ENCODE measurements at places on chromosomes 6 and 20. TPM values are rescaled to one million over a fixed set of nuclear protein-coding genes. Genes with fewer than 3 reads are reported as not detected.
A peak's percentile ranks its signal among the peaks of the same experiment; 100 is the strongest.

The GTSF1L gene
- not detected for total RNA-seq

The PNLDC1 gene
- total RNA-seq: 0.37 TPM

The LHFPL5 gene
- total RNA-seq: 0.71 TPM

The ARFRP1 gene
- 53.7 TPM for total RNA-seq

The C6orf163 gene
- total RNA-seq: 1.5 TPM

The BRPF3 gene
- total RNA-seq: 20.3 TPM

The FNDC11 gene
- total RNA-seq: 5.5 TPM

The GNRH2 gene
- total RNA-seq: 0.32 TPM

The SPEF1 gene
- total RNA-seq: 0.93 TPM

The FKBP1C gene
- 1.6 TPM for total RNA-seq

The EPHA7 gene
- total RNA-seq: not detected

The TMEM217 gene
- 0.98 TPM for total RNA-seq

The BPI gene
- not detected for total RNA-seq

The SLC35D3 gene
- not detected for total RNA-seq

- DNase-seq: no peak
Measured at GRCh38 chr6:100763617-100764241, 117.4 kb downstream of the ASCC3 start.

GRCh38 chr6:137401088-137401487 is 93.1 kb downstream of the OLIG3 start:
- no peak for DNase-seq

DNA sequence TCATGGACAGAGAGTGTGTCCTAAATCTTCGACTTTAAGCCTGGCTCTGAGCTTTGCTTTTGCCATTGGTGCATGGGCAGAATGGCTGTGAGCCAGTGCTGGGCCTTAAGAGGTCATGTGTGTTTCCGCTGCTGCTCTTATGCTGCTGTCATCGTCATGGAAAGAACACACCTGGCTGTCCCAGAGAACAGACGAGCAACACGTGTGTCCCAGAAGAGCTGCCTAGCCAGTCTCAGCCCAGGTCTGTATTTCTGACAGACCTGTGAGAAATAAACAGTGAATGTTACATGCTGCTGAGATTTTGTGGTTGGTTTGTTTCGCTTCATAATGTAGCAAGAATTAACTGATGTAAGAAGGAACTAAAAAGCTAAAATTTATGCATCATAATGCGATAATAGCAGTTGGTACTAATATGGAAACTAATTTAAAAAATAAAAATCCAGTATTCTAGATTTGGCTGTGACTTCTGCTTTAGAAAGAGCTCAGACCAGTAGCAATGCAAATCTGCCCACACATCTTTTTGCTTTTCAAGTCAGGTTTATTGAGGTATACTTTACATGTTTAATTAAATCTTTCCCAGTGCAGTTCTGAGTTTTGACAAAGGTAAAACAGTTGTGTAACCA is 11.5 kb upstream of the SCP2D1 start:
- no peak for DNase-seq

- DNase-seq: peak; percentile 94
Measured at GRCh38 chr6:129490521-129491255, 219.3 kb downstream of the ARHGAP18 start.

DNA sequence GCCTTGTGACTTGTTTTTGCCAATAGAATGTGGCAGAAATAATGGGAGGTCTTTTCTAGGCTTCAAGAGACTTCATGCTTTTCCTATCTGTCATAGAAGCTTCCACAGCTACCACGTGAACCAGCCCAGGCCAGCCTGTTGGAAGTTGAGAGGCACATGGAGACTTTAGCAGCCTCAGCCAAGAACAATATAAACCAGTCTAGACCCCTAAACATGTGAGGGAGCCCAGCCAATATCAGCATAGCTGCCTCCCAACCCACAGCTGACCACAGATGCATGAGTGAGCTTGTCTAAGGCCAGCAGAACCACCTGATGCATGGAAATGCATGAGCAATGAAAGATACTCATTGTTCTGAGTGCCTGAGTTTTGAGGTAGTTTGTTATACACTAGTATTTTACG is 540.7 kb upstream of the BTBD3 start:
- no peak for DNase-seq

GRCh38 chr6:166600931-166601330 is 14.5 kb upstream of the RAMACL start:
- no peak for DNase-seq

GRCh38 chr6:163764565-163764964 is 350.0 kb downstream of the QKI start:
- DNase-seq: no peak

- DNase-seq: no peak
Measured at GRCh38 chr20:39458452-39458851, 496.3 kb downstream of the DHX35 start.

DNA sequence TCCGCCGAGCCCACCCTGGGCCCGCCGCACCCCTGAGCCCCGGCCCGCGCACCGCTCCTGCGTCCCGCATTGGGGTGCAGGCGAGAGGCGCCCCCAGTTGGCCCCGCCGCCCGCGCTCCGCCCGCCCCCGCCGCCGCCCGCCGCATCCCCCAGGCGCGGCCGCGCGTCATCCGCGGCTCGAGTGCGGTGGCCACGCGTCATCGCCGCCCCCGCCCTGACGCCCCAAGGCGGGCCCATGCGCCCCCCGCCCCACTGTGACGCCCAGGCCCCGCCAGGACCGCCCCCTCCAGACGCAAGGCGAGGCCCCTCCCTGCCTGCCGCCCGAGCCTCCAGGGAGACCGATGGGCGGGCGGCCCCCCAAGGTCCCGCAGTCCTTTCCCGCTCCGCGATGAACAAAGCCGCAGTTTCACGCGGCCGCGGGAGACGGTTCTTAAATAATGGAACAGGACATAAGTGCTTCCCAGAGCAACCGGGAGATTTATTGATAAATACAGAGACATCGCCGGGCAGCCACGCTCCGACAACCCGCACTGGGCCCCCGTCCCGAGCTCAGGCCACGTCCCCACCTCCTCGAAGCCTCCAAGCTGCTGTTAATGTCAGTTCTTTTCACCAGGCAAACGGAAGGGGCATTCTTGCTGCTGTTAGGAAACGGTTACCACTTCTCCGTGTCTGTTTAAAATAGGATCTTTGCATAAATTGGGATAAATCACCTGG is at the start of gene ANKRD60:
Gene ANKRD60, minus strand, starts transcription at position 170 of the 714 bp plus-strand sequence. Its CDS starts 0 bp downstream, at position 170.
- no peak for DNase-seq

GRCh38 chr6:132456700-132457143 is 55.4 kb upstream of the MOXD1 start:
- no peak for DNase-seq

GRCh38 chr20:44642203-44643153 is 9.0 kb downstream of the ADA start:
- no peak for DNase-seq

DNA sequence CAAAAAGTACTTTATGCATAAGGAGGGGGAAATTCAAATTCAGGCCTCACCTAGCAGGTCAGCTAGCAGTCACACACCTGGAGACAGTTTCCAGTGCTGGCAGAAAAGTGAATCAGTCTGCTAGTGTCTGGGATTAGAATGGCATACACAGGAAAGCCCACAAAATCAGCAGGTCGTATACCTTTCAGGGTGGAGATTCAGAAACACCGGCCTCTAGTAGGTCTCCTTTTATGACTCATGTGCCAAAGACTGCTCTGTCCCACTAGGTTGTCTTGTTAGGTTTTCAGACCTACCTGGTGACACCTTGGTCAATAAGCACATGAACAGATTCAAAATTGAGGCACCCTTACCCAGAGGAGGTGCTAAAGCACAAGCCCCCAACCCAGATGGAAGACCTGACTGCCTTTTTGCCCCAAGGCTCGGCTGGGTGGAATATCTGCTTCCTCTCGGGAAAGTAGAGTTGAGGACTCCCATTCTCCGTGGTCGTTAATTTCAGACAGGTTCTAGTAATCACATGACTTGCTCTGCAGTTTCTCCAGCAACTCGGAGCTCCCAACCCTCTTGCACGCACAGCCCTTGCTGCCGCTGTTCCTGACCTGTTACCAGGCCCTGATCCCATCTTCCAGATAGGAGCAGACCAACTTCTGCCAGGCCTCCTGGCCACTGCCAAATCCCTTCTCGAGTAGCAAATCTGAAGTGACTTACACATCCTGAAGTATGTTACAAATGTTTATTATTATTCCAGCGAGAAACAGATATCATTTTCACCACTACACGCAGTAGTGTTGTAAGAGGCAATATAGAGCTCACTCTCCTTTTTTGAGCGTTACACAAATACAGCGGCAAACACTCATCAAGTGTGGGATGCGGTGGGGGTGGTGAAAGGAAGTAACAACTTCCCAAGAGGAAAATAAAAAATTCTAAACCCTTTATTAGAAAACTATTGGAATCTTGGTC is 46.6 kb downstream of the AGPAT4 start:
- DNase-seq: no peak

- DNase-seq: no peak
Measured at GRCh38 chr20:35776513-35777101, 4.8 kb downstream of the PHF20 start.

DNA sequence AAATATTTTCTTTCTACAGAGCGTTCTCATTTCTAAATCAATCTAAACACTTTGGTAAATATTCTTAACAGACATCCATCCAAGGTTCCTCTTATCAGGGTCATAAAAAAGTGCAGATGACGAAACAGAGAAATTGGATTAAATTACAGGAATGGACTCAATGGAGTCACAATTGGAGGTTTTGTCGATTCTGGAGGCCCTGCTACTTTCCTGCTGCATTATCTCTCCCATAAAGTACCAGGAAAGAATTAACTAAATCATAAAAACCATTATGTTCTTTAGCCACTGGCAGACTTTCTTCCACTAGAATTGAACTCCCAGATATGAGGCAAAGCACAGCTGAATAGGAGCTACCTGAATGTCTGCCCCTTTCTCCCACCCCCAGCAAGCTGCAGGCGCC is 610.6 kb downstream of the HDGFL1 start:
- no peak for DNase-seq

GRCh38 chr6:160792708-160793107 is 90.7 kb downstream of the PLG start:
- no peak for DNase-seq

DNA sequence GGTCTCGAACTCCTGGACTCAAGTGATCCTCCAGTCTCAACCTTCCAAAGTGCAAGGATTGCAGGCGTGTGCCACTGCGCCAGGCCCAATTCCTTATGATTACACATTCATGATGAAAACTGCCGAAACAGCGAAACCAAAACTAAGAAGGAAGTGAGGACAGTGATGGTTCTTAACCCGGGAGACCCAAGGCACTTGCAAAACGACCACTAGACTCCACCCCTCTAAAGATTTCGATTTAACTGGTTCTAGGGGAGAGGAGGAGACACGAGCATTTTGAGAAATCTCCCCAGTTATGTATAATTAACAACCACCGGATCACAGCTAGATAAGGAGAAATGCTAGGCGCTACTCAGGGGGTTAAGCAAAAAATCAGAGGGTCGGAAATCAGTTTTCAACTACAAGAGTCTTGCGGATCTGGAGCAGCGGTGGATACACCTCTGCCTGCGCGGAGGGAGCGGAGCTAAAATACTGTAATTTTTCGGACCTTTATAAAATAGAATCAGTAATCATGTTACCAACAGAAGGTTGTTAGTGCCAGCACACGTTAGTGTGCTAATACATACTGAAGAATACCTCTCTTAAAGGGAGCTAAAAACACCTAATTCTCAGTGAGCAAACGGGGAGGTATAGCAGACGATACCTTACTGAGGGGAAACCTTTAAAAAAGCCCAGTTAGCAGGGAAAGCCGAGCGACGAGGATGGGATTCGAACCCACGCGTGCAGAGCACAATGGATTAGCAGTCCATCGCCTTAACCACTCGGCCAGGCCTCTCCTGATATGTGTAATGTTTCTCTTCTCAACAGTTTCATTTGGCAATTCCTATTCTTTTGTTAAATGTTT is 60.0 kb upstream of the BTN3A2 start:
- peak; percentile 81 for DNase-seq

DNA sequence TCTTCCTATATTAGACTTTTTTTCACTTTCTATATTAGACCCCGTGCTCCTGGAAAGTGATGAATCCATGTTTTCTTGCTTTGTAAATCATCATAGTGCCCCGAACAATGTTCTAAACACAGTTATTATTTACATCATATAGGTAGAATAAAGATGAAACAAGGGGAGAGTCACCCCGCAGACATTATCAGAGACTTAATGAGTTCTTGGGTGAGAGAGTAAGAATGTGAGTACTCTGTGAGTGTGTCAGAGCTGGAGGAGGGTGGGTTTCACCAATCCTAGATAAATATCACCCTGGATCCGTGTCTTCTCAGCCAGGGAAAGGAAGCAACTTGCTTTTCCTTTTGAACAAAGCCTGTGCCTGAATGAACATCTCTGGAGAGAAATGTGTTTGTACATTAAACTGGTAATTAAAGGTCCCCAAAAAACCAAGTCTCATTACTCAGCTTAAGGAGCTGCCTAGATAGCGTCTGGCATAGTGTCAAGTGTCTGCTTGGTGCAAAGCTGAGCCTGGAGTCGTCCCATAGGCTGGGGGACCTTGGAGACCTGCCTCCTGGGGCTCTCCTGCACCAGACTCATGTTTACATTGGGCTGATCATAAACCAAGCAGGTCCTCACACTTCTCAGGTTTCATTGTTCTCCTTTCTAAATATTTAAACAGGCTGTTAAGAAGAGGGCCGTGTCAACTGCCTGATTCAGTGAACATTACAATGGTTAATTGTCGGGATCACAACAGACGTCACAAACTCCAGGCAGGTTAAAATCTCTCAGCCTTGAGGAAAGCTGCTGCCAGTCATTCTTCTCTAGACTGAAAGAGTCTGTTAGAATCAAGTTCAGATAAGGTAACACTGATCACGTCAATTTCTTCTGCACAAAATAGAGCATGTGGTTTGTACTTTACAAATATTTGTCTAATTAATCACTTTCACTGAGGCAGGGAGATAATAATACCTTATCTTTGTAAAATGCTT is 179.7 kb upstream of the MYLIP start:
- no peak for DNase-seq

- DNase-seq: no peak
Measured at GRCh38 chr6:100347901-100348550, 116.7 kb downstream of the SIM1 start.

DNA sequence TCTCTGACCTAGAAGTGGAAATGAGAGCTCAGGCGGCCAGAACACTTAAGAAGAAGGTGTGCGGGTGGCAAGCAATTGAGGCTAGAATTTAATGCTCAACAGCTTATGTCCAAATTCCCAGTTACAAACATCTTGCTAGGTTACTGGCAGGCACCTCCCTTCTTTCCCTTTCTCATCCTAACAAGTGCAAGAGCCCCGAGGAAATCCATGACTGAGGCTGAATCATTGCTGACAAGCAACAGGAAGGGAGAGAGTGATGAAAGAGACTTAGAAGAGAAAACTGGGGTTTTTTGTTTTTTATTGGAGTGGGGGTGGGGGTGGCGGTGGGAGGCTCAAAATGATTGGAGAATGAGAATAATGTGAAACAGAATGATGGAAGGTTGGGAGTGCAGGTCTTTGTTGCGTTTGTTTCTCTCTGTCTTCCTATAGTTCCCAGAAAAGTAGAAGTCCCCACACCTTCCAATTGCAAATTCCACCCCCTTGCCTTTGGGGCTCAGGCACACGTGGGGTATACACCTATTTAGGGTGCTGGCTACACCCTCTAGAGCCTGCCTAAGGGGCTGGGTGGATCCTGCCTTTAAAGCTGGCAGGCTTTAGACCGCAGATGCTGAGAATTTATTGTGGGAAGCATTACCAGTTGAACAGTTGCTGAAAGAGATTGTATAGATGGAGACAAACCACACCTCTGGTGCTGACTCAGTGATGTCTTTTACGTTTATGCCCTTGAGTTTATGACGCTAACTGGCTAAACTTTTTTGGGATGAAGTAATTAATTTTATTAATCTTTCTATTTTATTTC is 1.4 kb downstream of the FAM83B start:
- DNase-seq: peak; percentile 32

- DNase-seq: no peak
Measured at GRCh38 chr20:57785061-57785460, 75.2 kb upstream of the PMEPA1 start.

GRCh38 chr6:150491131-150491810 is 108.4 kb upstream of the PLEKHG1 start:
- peak; percentile 57 for DNase-seq

All from HCT116 (cell line).